ENCODE measurements at places on chromosomes 5 and 9. TPM values are rescaled to one million over a fixed set of nuclear protein-coding genes. Genes with fewer than 3 reads are reported as not detected.

ARSB gene
- 17.4 TPM for total RNA-seq

EQTN gene
- 0.51 TPM for total RNA-seq

C5orf58 gene
- not detected for total RNA-seq

LMNB1 gene
- 54.7 TPM for total RNA-seq

NDUFS6 gene
- 51.6 TPM for total RNA-seq

SMU1 gene
- total RNA-seq, result 31.9 TPM

IFNB1 gene
- total RNA-seq, result not detected

F2RL2 gene
- total RNA-seq, result 9.8 TPM

IDNK gene
- 3.7 TPM for total RNA-seq

GNA14 gene
- total RNA-seq, result 5.9 TPM

FBXL7 gene
- 12.8 TPM for total RNA-seq

TSSK1B gene
- not detected for total RNA-seq

GABBR2 gene
- 0.41 TPM for total RNA-seq

TMEM174 gene
- total RNA-seq, result not detected

BARHL1 gene
- total RNA-seq, result not detected

C9orf72 gene
- total RNA-seq, result 27.6 TPM

STPG3 gene
- total RNA-seq, result not detected

C1QTNF2 gene
- 27.8 TPM for total RNA-seq

GALNT12 gene
- 6.2 TPM for total RNA-seq
